ENCODE measurements at places on chromosomes 12 and 14.

DNA sequence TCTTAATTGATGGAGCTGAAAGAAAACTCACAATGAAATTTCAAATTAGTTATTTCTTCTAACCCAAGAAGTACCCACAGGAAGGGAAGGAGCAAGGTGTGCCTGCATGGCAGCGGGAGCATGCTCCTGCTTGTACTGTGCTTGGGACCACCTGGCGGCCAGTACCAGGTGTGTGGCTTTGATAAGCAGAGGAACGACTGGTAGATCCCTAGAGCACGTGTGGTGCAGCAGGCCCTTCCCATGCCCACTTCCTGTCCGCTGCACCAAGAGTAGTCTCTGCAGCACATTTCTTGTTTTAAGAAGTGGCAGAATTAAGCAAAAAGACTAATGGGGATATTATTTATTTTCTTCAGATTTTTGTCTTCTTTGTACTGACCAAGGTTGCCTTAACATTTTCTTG, 122.3 kb upstream of the ATF1 start:
- DNase-seq, result no peak

GRCh38 chr14:61234215-61234916, 46.8 kb downstream of the TMEM30B start:
- no peak for DNase-seq

- no peak for DNase-seq
Observed at GRCh38 chr12:102232446-102232845, 34.8 kb upstream of the PMCH start.

DNA sequence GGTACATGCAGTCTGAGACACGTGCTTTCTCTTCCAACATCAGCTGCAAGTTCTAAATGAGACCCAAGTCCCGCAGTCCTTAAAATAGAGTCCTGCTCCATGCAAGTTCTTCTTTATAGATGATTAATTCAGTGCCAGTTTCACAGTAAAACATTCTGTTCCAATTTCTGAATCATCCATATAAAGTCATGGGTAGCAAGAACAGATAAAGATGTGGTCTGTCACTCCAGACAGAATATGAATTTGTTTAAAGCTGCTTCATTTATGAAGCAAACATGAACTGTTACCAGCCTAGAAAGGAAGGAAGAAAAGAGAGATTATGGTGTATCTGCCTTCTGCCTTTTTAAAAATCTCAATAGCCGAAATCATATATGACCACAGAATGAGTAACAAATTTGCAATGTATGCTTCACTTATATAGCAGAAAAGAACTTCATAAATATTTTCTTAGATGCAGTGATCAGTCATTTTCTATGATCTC, 83.3 kb downstream of the KITLG start:
- DNase-seq, result no peak

- DNase-seq, result no peak
Observed at GRCh38 chr14:43647302-43647701, 859.8 kb downstream of the FSCB start.

DNA sequence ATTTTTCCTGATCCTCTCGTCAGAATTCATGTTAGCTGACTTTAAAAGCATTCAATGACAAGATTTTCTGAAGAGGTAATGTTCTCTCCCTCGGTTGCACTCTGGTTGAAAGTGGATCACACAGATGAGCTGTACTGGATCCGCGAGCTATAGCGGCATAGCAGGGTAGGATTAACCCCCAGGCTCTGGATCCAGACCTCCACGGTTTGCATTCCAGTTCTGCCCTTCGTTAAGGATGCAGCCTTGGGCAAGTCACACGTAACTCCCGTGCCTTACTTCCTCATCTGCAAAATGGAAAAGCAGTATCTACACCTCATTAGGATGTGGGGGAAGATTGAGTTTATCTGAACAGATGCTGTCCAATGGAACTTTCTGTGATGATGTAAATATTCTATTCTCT, 13.8 kb downstream of the CCDC92 start:
- DNase-seq, result no peak

GRCh38 chr12:55034218-55034617, 14.4 kb downstream of the NEUROD4 start:
- DNase-seq, result no peak

- peak; percentile 84 for DNase-seq
Observed at GRCh38 chr14:36105401-36105800, 71.1 kb downstream of the PTCSC3 start.

DNA sequence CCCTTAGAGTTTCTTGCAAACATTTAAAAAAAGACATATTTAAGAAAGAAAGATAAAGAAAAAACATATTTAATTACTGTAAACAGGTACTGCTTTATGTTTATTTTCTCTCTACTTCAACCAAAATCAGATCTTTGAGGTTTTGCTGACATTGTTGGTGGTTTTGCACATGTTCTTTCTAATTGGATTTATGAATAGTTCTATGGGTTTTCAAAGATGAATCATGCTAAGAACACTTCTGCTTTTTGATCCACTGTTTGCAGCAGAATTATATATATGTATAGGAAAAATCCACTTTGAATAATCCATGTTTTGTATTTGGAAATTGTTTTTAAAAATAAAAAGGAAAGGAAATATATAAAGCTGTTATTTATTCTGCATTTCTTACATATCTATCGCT, 78.4 kb downstream of the FRMD6 start:
- DNase-seq, result no peak

Data from DMS79 (cell line).